ENCODE measurements at places on chromosomes 5 and 9.

GRCh38 chr9:115254287-115255180 lies 136.6 kb upstream of the TNC start:
- no peak for DNase-seq

GRCh38 chr5:17020678-17021601 lies 84.9 kb upstream of the MYO10 start:
- no peak for DNase-seq

DNA sequence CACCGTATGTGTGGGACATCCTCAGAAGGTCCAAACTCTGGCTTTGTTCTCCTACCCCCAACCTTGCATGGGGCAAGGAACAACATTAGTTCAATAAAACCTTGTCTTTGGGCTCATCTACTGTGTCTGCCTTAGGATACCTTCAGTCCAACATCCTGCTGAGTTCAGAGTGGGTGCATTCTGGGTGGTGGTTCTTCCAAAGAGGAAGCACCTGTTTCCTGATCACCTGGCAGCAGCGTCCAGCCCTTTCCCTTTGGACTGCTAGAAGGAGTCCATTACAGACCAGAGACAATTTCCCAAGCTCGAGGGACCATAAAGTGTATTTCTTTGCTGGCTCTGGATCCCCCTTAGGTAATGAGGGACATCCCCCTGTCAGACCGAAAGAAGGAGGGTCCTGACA lies 154.1 kb downstream of the SEMA6A start:
- DNase-seq = no peak

DNA sequence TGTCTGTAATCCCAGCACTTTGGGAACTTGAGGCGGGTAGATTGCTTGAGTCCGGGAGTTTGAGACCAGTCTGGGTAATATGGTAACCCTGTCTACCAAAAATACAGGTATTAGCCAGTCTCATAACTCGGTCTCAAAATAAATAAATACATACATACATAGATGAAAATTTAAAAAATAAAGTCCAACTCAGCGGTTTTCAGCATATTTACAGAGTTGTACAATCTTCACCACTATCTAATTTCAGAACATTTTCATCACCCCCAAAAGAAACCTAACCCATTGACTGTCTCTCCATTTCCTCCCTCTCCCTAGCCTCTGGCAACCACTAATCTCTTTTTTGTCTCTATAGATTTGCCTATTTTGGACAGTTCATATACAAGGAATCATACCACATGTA lies 10.7 kb downstream of the RMND5B start:
- DNase-seq = no peak

GRCh38 chr5:83434946-83435345 lies 36.6 kb upstream of the VCAN start:
- DNase-seq = no peak

- DNase-seq = no peak
These were observed 547.2 kb downstream of the MAT2B start for GRCh38 chr5:164052536-164053093.

GRCh38 chr5:32859211-32859641 lies 148.1 kb downstream of the NPR3 start:
- DNase-seq = no peak

GRCh38 chr5:143347698-143348344 lies 55.7 kb downstream of the NR3C1 start:
- no peak for DNase-seq

- no peak for DNase-seq
These were observed 200.4 kb downstream of the ARRDC3 start for GRCh38 chr5:91182763-91183162.
